IPS-NIHi11 (cell line): ENCODE measurements at places on chromosomes 7 and 10.
A peak's percentile ranks its signal among the peaks of the same experiment; 100 is the strongest.

GRCh38 chr7:99102809-99103690 lies 40.9 kb downstream of the SMURF1 start:
- no peak for DNase-seq

DNA sequence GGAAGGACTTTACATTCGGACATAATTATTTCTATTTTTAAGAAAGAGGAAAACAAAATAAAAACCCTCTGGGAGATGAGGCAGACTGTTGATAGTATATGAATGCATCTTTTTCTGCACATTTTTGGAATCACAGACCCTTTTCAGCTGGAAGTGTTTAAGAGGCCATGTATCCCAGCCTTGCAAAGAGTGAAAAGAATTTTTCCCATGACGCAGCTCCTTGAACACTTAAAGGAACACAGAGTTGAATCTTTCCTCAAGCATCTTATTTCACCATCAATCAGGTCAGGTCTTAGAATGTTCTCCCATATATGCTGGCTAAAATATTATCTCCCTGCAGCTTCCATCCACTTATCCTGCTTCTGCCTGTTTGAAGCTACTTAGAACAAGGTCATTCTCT lies 45.9 kb upstream of the PAPSS2 start:
- no peak for DNase-seq

DNA sequence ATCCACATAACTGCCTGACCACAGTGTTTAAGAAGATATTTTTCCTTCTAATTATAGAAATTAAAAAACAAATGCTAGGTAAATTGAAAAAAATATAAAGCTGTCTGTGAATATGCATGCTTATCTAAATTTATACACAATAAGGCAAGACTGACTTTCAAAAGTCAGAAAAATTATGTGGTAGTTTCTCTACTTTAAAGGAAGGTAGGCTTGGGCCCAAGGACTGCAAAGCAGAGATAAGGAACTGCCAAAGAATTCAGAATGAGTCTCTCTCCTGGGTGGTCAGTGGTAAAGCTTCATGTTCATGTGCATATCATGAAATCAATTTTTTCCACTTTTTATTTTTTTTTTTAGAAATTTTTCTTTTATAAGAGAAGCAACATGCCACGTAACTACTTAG lies 998.6 kb downstream of the REEP3 start:
- DNase-seq = no peak

DNA sequence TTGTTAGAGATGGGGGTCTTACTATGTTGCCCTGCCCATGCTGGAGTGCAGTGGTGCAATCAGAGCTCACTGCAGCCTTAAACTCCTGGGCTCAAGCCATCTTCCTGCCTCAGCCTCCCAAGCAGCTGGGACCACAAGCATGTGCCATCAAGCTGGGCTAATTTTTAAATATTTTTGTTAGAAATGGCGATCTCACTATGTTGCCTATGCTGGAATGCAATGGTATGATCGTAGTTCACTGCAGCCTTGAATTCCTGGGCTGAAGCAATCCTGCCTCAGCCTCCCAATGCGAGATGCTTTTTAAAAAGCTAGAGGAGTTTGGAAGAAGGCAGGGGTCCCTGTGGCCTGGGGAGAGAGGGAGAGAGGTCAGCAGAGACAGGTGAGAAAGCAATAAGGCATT lies 600.1 kb upstream of the AUTS2 start:
- no peak for DNase-seq

DNA sequence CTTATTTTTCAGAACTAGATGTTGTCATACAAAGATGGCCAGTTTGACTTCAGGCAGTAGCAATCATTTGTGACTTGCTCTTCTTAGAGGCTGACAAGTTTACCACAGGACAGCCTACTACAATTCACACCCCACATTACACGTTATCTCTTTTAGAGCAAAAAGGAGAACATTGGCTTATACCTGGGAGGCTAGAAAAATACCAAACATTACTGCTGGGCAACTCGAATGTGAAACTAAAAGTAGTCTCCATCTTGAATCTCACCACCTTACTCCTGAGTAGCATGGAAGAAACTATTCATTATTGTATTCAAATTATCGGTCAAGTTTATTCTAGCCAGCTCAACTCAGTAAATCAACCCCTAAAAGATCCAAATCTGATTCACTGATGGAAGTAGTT lies 90.7 kb upstream of the TMEM26 start:
- no peak for DNase-seq

DNA sequence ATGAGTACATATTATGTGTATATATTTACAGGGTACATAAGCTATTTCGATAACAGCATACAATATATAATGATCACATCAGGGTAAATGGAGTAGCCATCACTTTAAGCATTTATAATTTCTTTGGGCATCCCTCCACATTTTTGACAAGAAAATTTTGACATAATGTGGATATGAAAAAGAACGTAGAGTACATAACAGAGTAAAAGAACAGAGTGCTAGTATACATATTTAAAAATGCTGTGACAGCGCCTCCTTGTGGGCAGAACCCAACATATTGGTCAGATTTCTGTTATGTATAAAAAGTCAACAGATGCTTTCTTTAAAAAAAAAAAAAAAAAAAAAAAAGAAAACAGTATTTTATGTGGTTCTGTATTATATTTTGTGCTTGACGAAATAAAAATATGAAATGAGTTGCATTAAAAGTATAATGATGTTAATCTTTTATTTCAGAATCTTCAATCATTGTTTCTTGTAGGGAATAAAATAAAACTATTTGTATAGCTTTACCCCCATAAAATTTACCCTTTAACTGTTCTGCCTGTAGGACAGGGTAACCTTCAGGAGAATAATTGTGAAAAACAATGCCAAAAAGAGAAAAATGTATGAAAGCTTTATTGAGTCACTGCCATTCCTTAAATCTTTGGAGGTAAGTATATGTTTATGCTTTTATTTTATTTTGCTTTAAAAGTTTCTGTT lies 18.3 kb upstream of the HBP1 start:
- peak; percentile 28 for DNase-seq

DNA sequence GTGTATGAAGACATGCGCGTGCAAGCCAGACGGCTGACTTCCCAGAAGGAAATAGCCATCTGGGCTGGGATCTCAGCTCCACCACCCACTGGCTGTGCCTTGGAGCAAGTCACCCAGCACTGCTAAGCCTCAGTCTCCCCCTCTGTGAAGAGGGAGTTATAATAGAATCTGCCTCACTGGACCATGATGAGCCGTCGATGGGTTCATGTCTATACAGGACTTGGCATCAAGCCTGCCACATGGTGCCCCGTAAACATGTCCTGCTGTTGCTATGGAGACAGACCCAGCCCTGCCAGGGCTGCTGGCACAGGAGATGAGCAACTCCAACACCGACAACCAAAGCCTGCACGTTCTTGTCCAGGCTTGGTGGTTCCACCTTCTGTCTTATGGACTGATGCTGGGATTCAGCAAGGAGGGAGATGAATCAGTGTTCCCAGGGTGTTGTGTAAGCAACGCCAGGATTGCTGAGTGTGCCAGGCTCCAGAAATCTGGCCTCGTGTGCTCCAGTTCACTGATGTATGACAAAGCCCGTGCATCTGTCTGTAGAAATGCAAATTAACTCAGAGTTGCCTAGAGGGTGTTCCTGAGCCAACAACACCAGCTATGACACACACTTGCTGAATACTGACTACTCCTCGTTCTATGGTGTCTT lies 5.6 kb downstream of the GPR15LG start:
- DNase-seq = no peak

DNA sequence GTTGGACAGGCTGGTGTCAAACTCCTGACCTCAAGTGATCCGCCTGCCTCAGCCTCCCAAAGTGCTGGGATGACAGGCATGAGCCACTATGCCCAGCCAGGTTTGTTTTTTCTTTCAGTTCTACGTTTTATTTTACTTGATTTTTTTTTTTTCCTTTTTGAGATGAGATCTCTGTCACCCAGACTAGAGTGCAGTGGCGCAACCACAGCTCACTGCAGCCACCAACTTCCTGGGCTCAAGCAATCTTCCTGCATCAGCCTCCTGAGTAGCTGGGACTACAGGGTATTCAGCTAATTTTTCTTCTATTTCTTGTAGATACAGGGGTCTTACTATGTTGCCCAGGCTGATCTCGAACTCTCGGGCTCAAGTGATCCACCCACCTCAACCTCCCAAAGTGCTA lies 24.3 kb downstream of the GDI2 start:
- no peak for DNase-seq

DNA sequence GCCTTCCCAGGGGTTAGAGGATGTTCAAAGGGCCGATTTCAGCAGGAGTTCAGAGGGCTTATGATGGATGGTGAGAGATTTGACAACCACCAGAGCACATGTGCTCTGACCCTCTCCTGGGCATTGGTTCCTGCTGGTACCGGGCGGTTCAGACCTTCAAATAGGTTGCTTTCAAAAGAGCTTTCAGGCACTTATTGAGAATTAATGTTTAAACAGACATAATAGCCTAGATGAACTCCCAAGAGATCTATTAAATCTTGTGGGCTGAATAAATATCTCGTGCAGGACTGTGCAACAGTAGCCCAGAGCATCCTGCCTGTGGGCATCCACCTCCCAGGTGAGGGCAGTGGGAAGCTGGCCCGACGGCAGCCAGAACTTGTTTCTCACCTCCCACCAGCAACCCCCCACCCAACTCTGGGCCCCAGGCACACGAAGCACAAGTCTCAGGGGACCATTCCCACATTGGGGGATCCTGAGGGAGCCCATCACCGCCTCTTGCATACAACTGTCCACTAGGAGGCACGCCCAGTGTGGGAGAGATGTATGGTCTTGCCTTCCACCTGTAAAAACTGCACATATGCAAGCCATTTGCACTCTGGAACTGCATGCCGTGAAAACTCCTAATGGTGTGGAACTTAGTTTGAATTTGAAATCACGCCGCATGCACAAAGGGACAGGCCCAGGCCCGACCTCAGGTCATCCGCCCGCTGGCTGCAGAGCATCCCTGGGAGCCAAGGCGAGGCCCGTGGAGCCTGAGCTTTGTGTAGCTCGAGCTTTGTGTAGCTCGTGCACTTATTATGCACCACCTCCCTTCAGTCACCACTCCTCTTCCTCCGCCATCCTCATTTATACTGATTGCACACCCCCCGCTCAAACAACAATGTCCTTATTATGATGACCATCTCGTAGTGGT lies 147.8 kb downstream of the ADCY1 start:
- DNase-seq = peak; percentile 17

DNA sequence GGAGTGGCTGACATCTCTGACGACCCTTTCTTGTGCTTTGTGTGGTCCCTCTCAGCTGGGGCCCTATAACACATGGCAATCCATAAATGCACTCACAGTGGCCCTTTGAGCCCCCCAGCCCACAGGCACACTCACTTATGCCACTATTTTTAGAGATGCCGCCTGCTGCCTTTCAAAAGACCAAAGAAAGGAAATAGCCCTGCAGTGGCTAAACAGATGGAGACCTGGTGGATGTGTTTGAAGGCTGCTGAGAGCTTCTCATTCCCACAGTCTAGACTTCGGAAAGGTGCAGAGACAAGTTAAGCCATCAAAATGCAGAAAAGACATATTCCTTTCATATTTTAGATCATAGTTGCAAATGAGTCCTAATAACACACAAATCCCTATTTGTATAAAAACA lies 42.0 kb upstream of the PDZD8 start:
- DNase-seq = no peak

DNA sequence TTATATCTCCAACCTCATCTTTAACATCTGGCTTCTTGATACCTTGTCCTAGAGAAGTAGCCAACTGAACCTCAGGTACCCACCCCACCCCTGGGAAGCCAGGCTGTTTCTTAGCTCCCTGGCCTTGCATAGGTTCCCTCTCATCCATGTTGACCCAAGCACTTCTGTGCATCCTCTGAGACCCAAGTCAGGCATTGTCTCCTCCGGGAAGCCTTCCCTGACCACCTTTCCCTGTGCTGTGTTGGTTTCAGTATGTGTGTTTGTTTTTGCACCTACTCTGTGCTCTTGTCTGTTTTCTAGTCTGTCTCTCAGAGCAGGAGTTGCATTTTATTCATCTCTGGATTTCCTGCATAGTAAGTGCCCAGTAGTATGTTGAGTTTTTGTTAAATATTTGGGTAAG lies 93.4 kb upstream of the ANLN start:
- no peak for DNase-seq

GRCh38 chr10:129719889-129720590 lies 244.0 kb downstream of the EBF3 start:
- no peak for DNase-seq

- DNase-seq = no peak
Observed at GRCh38 chr10:57818522-57818921, 449.2 kb downstream of the IPMK start.

- no peak for DNase-seq
Observed at GRCh38 chr7:51065766-51066165, 250.8 kb downstream of the COBL start.

DNA sequence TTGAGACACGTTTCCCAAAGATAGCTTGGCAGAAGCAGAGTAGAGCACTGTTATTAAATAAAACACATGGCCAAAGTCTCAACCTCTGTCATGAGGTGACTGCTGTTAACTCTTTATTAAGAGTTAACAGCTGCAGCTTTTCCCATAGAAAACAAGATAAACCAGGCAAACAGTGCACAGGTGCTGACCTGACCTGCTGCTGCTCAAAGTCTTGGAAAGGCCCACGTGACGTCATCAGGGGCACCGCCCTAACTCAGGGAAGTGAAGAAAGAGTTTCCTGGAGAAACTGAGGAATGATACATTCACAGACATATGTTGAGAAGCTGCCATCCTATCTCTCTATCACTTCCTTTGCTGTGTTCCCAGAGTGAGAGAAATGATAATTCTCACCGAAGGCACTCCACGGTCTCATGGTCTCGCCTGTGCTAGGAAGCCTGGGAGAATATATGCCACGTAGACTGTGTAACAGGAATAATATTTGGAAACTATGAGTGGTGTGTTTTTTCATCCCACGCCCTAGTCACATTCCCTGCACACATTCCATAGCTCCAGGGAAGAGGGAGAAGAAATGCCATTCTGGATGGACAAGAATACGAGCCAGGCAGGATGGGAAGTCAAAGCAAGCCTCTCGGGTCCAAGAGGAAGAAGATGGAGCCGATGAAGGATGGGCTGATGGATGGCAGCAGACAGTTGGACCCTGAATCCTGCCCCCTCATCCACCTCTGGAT lies 146.2 kb upstream of the NFE2L3 start:
- no peak for DNase-seq

DNA sequence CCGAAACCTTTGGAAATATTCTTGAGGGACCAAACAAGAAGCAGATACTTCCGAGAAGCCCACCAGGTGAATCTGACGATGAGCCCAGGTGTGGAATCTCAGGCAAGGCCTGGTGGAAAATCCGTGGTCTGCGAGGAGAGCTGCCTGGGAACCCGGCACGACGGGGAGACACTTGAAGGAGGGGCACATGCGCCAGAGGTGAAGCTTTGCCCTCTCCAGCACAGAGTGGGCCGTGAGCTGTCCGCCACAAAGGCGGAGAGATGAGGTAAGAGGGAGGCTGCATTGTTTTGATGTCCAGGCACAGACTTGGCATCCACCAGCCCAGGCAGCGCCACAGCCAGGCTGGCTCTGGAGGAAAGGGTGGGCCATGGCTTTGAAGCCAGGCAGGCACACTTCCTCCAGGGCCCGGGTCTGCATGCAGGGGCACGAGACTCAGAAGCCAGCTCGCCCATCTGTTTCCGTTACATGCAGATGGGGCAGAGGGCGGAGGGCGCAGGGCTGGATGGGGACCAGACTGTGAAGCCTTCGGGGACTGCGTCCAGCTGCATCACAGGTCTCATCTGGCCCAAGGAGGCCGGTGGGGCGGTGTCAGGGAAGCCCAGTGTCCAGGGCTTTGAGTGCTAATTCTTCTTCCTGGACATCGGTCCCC lies 45.4 kb downstream of the CALML3 start:
- no peak for DNase-seq
